ENCODE measurements at places on chromosomes 11 and 22.

DNA sequence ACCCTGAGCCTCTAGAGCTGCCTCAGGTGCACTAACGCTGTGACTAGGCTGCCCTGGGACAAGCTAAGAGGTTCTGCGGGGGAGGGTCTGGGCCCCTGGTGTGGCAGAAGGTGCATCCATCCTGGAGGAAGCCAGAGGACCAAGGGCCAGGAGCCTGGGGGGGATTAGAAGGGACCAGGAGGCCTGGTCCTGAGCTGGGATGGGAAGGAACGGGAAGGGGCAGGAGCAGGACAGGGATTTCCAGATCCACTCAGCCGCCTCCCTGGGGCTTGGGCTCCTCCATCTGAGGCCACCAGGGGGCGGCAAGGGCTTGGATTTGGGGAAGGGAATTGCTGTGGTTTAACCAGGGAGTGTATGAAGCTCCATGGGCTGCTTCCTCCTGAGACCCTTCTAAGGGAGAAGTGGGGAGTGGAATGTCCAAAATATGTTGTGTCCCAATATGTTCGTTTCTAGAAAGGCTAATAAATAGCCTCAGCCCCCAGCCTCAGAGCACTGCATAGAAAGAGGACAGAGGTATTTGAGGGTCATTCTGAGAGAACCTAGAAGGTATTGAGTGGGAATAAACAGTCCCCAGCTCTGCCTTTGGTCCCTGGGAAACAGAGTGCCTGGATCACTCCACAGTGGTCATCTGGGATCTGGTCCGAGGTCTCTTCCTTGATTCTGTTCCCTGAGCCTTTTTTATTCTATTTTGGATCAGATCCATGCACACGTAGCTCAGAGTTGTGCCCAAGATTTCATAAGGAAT is 17.4 kb upstream of the PRAME start:
- no peak for DNase-seq

GRCh38 chr11:60992842-60993409 is 21.4 kb downstream of the CD6 start:
- DNase-seq, result no peak

- DNase-seq, result no peak
These were observed 25.7 kb downstream of the USP28 start for GRCh38 chr11:113849713-113850112.

GRCh38 chr11:3626250-3626960 is 15.4 kb downstream of the ART5 start:
- no peak for DNase-seq

- DNase-seq, result no peak
These were observed 62.0 kb upstream of the THY1 start for GRCh38 chr11:119484741-119485605.

DNA sequence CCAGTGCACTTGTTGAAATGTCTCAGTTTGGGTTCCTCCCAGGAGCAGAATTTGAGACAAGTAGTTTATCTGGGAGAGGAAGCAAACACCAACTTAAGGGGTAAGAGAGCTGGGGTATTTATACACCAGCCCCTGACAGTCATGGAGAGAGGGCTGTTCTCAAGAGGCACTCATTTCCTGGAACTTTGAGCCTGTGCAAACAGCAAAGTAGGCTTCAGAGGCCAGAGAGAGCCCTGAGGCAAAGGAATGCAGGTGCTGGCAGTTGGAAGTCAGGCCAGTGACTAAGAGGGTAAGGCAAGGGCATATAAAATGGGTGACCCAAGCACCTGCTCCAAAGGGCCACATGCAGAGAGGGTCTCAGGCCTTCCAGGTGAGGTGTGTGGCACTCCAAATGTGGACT is 16.1 kb downstream of the MS4A18 start:
- DNase-seq, result no peak

DNA sequence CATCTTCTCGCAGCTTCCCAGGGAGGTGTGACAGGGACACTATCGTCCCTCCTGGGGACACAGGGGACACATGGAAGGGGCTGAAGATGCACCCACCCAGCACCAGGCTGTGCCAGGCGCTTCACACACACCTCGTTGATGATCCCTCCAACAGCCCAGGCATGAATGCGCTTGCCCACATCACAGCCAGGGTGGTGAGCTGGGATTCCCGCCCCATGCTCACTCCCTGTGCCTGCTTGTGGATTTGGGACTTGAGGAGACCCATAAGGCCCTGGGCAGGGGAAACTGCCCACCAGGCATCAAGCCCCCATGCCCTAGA is 57.8 kb downstream of the OTOG start:
- no peak for DNase-seq

DNA sequence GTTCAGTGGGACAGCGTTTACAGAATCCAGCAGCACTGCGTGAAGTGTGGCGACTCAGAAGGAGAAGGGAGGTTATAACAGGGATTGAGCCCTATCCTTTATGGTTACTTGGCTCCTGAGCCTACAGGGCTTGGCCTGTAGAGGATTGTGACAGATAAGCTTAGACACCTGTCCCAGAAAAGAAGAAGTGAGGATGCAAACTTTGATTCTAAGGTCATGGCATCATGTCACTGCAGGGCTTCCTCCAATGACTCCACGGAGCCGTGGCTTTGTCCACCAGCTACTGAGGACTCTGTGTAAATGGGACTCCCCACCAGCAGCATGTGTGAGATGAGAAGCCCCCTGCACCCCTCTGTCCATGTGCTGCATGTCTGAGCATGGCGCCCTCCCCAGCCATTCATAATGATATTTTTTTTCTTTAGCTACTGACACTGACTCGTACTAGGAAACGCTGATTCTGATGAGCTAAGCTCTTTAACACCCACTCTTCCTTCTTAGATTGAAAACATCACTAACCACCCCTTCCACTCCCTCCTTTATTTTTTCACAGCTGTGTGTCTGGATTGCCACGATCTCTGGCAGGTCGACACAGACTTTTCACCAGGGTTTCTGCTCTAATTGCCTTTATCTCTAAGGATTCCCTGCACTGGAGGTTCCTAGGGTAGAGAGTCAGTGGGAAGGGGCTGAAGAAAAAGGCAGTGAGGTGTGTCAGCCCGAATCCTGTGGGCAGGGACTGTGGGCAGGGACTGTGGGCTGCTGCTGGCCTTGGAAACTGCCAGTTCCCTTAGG is 65.5 kb upstream of the TTC12 start:
- no peak for DNase-seq

DNA sequence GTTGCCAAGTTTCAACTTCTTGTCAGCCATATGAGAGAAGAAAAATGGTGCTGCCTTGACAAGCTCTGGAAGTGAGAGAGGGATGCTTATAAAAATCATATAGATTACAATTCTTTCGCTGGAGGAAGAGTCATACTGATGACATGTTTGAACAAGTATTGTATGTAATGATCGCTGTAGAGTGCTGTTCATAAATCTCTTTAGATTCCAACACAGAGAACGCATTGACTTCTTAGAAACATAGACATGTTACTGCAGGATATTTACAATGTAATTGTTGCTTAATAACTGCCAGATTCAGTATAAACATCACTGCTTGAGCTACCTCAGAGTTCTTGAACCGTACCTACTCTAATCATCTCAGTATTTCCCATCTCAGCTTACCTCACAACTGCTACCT is 571.6 kb downstream of the LUZP2 start:
- no peak for DNase-seq

DNA sequence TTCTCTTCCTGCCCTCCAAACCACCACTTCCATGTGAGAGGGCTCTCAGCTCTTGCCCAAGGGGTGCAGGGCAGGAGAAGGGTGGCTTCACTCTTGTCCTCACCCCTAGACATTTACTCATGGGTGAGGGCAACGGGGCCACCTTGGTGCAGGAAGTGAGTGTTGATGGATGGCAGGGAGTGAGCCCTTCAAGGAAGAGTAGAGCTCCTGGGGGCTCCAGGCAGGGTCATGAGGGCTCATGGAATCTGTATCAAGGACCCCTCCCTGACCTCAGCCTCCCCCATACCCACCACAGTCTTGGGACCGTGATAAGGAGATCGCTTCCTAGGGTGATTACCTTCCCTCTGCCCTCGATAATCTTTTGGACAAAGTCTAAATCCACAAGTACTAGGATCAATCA is 37.8 kb downstream of the TSPAN18 start:
- no peak for DNase-seq

DNA sequence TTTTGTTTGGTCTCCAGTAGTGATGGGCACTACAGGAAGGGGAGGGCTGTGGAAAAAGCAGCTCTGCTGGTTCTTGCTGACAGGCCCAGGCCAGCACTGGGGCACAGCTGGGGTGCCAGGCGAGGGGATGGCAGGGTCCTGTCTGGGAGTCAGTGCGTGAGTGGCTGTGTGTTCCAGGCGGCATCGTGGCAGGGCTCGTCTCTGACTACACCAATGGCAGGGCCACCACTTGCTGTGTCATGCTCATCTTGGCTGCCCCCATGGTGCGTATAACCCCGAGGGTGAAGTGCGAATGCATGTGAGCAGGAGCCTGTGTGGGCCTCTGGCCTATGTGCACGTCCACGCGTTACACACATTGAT is 20.9 kb downstream of the SLC37A2 start:
- no peak for DNase-seq

- no peak for DNase-seq
These were observed 27.6 kb upstream of the TOLLIP start for GRCh38 chr11:1336836-1337646.

DNA sequence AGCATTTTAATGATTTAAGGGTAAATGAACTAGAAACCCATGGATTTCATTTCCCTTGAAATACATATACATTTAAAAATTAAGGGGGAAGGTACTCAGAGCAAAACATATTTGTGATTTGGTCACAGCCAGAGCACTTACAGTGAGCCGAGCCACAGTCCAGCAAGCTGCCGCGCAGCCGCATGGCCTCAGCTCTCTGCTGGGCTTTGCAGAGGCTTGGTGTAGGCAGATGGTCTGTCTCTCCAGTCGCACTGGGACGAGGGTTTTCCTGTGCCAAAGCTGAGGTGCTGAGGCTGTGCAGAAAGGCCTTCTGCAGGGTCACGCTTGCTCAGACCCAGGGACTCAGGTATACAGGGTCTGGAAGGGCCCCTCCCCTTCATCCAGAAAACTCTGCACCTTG is 367.3 kb downstream of the OPCML start:
- no peak for DNase-seq

DNA sequence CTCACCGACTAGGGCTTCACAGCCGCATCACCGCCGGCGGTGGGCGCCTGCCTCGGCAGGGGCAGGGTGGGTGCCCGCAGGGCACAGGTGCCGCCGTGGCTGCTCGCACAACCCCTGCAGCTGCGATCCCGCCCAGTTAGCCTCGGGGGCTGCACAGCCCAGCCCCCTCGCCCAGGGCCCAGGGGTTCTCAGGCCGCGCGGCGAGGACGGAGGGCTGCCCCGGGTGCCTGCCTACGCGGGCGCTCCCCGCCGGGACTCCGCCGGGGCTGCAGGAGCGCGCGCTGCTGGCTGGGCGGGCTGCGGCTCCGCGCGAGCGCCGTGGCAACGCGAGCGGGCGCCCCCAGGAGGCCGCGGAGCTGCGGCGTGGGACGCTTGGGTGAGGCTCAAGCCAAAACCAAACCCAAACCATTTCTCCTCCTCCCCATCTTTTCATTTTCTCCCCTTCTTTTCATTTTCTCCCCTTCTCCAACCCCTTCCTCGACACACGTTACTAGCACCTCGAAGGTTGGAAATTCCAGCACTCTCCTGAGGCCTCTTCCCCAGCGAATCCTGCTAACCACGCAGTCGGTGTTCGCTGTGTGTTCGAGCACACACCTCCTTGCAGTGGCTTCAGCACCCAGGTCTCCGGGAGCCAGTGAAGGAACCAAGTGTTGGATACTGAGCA is at the start of gene MICAL3:
Gene MICAL3 (minus strand): TSS at position 286 of the 664 bp plus-strand sequence. CDS start 117,749 bp downstream, outside the sequence.
- DNase-seq, result no peak

- no peak for DNase-seq
These were observed 557 bp downstream of the GTPBP1 start for GRCh38 chr22:38706101-38706900.

All from epithelial cell of proximal tubule (primary cell).